Cardiac muscle cell (in vitro differentiated cells and primary cell): ENCODE measurements at places on chromosomes 5 and 9. TPM values are rescaled to one million over a fixed set of nuclear protein-coding genes. Genes with fewer than 3 reads are reported as not detected.

Gene FGF10
- total RNA-seq, result 34.5 and 60.0 TPM in 2 replicates

Gene HTR1A
- not detected in 2 replicates for total RNA-seq

Gene BTNL9
- not detected in 2 replicates for total RNA-seq

Gene CNTNAP3
- 0.88 and 1.0 TPM in 2 replicates for total RNA-seq

Gene SYK
- not detected in 2 replicates for total RNA-seq

Gene OLFML2A
- total RNA-seq, result 4.7 and 10.7 TPM in 2 replicates

Gene MZB1
- total RNA-seq, result 2.3 and 5.3 TPM in 2 replicates

DNA sequence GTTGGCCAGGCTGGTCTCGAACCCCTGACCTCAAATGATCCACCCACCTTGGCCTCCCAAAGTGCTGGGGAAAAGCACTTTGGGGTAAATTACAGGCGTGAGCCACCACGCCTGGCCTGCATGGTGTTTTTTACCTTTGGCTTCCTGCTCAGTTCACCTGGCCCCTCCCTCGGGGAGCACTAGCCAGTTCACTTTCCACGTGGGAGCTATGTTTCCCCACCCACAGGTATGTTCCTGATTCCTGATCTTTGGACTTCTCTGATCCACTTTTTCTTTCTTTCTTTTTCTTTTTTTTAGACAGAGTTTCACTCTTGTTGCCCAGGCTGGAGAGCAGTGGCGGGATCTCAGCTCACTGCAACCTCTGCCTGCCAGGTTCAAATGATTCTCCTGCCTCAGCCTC, 15.8 kb downstream of the DAB2IP start:
- no peak overlapping the region for H3K27ac ChIP-seq
- no peaks in the 10 kb centered on the region for H3K36me3 ChIP-seq

- no peaks in the 10 kb centered on the region for H3K27me3 ChIP-seq
- H3K36me3 ChIP-seq, result peaks cover 3% of the 10 kb centered on the region
- H3K4me1 ChIP-seq, result peaks cover 41% of the 10 kb centered on the region
- H3K27ac ChIP-seq, result no peak overlapping the region
Observed at GRCh38 chr9:121300283-121301119, 32.5 kb downstream of the GSN start.

- H3K27ac ChIP-seq, result no peak overlapping the region
- no peaks in the 10 kb centered on the region for H3K27me3 ChIP-seq
- no peak for DNase-seq
- H3K4me3 ChIP-seq, result no peak overlapping the region
- H3K4me1 ChIP-seq, result peaks cover 9% of the 10 kb centered on the region
Observed at GRCh38 chr5:165161204-165161603, 1655.8 kb downstream of the MAT2B start.

- H3K27me3 ChIP-seq, result no peaks in the 10 kb centered on the region
- DNase-seq, result no peak
- no peak overlapping the region for H3K4me3 ChIP-seq
- no peaks in the 10 kb centered on the region for H3K36me3 ChIP-seq
Observed at GRCh38 chr9:38761999-38762398, 42.1 kb upstream of the FAM240B start.

DNA sequence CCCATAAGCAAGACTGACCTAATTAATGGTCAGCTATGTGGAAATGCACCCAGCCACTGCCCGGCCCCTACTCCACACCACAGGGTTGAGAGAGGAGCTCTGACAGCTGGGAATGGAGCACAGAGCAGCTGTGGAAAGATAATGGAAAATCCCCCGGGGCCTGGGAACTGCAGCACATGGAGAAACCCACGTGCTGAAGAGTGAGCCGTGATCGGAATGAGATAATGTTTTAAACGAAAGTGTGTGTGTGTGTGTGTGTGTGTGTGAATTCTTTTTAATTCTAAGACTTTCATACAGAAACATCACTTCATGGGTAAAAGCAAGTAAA, 13.1 kb upstream of the SLC12A7 start:
- H3K36me3 ChIP-seq, result no peaks in the 10 kb centered on the region
- H3K4me3 ChIP-seq, result no peak overlapping the region
- peaks cover 31% of the 10 kb centered on the region for H3K4me1 ChIP-seq
- no peaks in the 10 kb centered on the region for H3K27me3 ChIP-seq
- DNase-seq, result peak; percentile 64
- peak overlapping the region; percentile 42 for H3K27ac ChIP-seq

GRCh38 chr5:6081727-6082210, 296.6 kb downstream of the MED10 start:
- no peaks in the 10 kb centered on the region for H3K4me1 ChIP-seq
- no peaks in the 10 kb centered on the region for H3K36me3 ChIP-seq
- no peak overlapping the region for H3K27ac ChIP-seq
- no peak for DNase-seq

DNA sequence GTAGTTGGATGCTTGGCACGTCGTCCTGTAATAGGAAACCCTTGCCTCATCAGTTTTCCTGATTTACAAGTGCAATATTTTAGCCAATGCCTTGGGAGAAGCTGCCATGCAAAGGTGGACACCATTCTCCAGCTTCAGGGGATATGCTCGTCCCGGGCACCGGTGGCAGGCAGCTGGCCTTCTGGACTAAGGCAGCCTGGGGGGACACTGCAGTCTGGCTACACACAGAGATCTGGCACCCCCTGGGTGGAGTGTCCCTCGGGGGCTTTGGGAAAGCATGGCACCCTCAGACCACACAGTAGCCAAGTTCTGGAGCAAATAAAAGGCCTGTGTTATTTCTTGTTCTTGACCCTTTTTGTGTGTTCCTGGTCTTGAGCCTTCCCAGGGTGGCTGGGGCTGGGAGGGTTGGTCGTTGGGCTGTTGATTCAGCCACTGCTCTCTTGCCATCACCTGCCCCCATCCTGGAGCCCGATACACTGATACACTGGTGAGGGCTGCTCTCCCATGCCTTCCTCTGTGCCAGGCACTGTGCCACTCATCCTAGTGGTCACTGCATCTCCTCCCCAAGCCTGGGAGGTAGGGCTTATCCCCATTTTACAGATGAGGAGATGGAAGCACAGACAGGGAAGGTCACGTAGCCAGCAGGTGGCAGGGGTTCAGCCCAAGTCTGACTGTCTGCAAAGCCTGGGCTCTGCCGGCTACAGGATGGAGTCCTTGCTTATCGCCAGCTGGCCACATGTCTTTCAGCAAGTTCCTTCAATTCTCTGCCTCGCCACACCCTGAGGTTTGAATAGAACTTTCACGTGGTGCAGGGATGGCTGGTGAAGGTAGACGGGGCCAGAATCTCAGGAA, 134.1 kb downstream of the RGS3 start:
- H3K4me1 ChIP-seq, result peaks cover 31% of the 10 kb centered on the region
- H3K4me3 ChIP-seq, result no peak overlapping the region
- no peak overlapping the region for H3K27ac ChIP-seq
- no peak for DNase-seq
- no peaks in the 10 kb centered on the region for H3K27me3 ChIP-seq
- peaks cover 24% of the 10 kb centered on the region for H3K36me3 ChIP-seq

GRCh38 chr9:111661802-111662521, 557 bp downstream of the GNG10 start:
- H3K27me3 ChIP-seq, result no peaks in the 10 kb centered on the region
- H3K36me3 ChIP-seq, result peaks cover 3% of the 10 kb centered on the region
- H3K4me3 ChIP-seq, result peak overlapping the region; percentile 85
- peak overlapping the region; percentile 80 for H3K27ac ChIP-seq
- DNase-seq, result peak; percentile 37

GRCh38 chr9:38355115-38355514, 37.4 kb upstream of the ALDH1B1 start:
- H3K27ac ChIP-seq, result no peak overlapping the region
- DNase-seq, result no peak
- no peaks in the 10 kb centered on the region for H3K36me3 ChIP-seq
- peaks cover 5% of the 10 kb centered on the region for H3K4me1 ChIP-seq
- H3K27me3 ChIP-seq, result no peaks in the 10 kb centered on the region

DNA sequence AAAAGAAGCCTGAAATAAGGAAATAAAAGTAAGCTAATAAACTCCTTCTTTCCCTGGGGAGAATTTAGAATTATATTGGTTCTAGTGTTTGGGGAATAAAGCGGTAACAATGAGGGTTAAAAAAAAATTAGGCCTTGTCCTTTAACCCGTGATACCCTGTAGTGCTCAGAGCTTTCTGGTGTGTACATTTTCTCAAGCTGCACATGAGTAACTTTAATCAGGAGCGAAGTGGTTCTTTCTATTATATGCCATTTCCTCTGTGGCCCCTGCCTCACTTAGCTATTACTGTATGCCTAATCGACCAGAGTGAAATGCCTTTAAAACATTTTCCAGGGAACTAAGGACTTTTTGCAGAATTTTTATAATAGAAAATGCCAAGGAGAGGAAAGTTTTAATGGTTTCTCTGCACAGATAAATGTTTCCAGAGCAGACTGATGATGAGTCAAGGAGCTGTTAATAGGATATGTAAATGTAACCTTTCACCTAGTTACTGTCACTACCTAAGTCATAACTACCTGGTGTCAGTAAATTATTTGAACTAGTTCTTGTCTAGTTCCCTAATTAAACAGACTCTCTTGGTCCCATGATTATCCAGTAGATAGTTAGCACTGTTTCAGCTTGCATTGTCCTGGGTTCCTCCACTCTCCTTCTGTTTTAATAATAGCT, 7.6 kb downstream of the PAM start:
- no peaks in the 10 kb centered on the region for H3K27me3 ChIP-seq
- no peaks in the 10 kb centered on the region for H3K36me3 ChIP-seq
- no peak overlapping the region for H3K4me3 ChIP-seq

DNA sequence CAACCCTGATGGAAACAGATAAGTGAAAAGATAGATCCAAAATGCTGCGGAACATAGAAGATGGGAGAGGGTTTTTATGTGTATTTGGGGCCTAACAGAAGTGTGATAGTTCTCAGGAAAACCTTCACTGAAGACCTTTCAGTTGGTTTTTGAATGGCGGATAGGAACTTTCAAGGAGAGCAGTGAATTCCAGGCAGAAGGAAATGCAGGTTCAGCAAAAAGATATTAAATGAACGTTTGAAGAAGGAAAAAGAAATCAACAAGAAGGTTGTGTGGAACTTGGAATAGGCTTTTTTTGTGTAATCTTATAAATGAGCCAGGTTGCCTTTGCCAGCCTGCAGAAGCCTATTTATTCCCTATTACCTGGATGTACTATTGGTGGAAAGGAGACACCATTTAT, 2.1 kb downstream of the PPIP5K2 start:
- H3K27ac ChIP-seq, result no peak overlapping the region
- no peak for DNase-seq
- no peaks in the 10 kb centered on the region for H3K27me3 ChIP-seq
- no peaks in the 10 kb centered on the region for H3K36me3 ChIP-seq
- H3K4me1 ChIP-seq, result peaks cover 14% of the 10 kb centered on the region
- H3K4me3 ChIP-seq, result no peak overlapping the region

GRCh38 chr9:26158631-26159150, 480.4 kb upstream of the TUSC1 start:
- H3K27me3 ChIP-seq, result no peaks in the 10 kb centered on the region
- no peaks in the 10 kb centered on the region for H3K4me1 ChIP-seq
- no peak overlapping the region for H3K27ac ChIP-seq
- H3K4me3 ChIP-seq, result no peak overlapping the region

GRCh38 chr5:80809451-80809850, 150.7 kb upstream of the RASGRF2 start:
- H3K4me3 ChIP-seq, result no peak overlapping the region
- no peaks in the 10 kb centered on the region for H3K27me3 ChIP-seq
- no peak for DNase-seq

- H3K27me3 ChIP-seq, result no peaks in the 10 kb centered on the region
- H3K27ac ChIP-seq, result no peak overlapping the region
- no peaks in the 10 kb centered on the region for H3K36me3 ChIP-seq
- peaks cover 27% of the 10 kb centered on the region for H3K4me1 ChIP-seq
- no peak for DNase-seq
Observed at GRCh38 chr5:44869928-44870327, 61.2 kb downstream of the MRPS30 start.

- no peaks in the 10 kb centered on the region for H3K4me1 ChIP-seq
- no peak overlapping the region for H3K4me3 ChIP-seq
- no peaks in the 10 kb centered on the region for H3K27me3 ChIP-seq
- no peak for DNase-seq
- no peak overlapping the region for H3K27ac ChIP-seq
- peaks cover 4% of the 10 kb centered on the region for H3K36me3 ChIP-seq
Observed at GRCh38 chr9:120507936-120508510, 71.9 kb downstream of the CDK5RAP2 start.
